ENCODE measurements at places on chromosomes 11 and 22.
A peak's percentile ranks its signal among the peaks of the same experiment; 100 is the strongest.

DNA sequence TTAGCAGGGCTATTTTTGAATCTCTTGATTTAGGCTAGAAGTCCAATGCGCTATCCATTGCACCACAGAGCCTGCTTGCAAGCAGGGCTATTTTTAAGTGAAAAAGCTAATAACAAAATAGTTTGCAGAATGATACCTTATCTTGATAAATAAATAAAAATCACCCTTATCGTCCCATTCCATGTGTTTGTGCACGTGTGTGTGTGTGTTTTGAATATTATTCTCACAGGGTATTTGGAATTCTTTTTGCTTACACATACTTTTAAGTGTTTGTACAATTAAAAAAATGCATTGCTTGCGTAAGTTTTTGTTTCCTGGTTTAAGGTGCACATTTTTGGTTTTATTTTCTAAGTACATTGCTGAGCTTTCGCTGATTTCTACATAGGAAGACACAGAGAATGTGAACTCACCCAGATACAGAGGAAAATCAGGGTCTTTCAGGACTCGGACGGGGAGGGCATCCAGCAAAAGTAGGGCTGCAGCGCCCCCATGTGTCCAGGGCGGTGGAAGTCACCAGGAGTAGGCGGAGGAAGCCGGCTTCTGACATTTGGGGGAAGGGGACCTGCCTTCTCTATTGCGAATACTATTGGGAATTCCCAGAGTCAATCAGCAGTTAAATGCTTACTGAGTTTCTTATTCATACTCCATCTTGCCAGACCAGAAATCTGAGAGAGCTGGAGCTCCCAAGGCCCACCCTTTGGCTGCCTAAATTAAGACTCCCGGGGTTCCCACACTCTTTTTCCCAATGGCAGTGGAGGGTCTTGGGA, 27.3 kb downstream of the SLC1A2 start:
- peak; percentile 78 for DNase-seq

- no peak for DNase-seq
These were observed 132.8 kb upstream of the NCAM1 start for GRCh38 chr11:112828421-112828820.

- no peak for DNase-seq
These were observed 23.6 kb upstream of the TMA7B start for GRCh38 chr22:39936523-39937145.

- DNase-seq: no peak
These were observed 69.4 kb downstream of the MCHR1 start for GRCh38 chr22:40748388-40749355.

DNA sequence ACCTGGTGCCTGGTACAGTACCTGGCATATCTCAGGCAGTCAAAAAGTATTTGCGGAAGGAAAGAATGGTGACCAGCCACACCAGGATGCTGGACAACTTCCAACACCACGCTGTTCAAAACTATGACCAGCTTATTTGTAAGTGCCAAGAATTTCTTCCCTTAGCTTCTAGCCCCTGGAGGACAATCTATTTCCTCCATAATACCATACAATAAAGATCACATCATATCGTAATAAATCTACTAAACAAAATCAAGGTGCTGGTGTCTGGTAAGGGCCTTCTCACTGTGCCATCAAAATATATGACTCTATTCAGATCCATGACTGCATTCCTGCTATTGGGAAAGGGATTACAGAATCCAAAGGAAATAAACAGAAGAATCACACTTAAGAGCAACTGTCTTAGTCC, 51.5 kb downstream of the ALG9 start:
- no peak for DNase-seq

DNA sequence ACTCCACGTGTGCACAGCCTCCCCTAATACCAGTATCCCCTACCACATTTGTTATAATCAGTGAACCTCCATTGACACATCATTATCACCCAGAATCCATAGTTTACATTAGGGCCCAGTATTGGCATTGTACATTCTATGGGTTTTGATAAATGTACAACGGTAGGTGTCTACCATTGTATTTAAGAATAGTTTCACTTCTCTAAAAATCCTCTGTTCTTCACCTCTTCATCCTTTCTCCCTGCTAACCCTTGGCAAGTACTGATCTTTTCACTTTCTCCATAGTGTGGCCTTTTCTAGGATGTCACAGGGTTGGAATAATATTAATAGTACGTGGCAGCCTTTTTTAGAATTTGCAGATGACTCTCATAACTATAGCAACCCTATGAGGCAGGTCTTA, 353.8 kb downstream of the DDX10 start:
- DNase-seq: no peak

DNA sequence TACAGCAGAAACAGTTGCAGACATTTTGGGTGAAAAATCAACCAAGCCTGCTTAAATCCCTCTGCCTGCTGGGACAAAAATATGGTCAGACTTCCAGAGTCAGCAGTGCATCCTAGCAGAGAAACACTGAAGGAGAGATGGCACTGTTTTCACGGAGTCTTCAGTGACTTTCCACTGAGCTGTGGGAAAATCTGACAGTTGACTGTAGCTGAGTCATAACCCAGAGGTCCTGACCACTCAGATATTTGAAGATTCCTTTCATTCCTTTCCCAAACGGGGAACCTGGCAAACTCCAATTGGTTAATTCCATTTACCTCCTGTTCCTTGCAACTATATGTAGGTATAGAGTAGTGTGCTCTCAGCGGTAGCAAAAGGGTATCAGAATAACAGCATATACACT, 20.9 kb upstream of the UPB1 start:
- DNase-seq: no peak

- DNase-seq: peak; percentile 70
These were observed at the start of gene PACS1 for GRCh38 chr11:66069715-66070603. Gene PACS1 (plus strand): TSS chr11:66070272. CDS start chr11:66070487, 215 bp downstream.

DNA sequence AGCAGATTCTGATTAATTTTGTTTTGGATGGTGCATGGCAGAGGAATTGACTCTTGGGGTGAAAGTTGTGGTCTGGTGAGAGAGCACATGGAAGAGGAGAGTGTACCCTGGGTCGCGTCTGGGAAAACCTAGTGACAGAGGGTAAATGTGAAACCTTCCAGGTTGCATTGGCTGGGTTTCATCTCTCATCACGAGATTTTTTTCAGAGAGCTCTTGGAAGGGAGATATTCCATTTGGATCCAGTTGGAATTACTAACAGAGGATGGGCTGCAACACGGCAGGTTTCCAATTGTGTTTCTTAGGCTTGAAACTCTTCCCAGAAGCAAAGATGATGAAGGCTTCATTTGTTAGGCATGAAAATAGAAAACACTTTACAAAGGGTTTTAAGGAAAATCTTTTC, 109.7 kb upstream of the MTMR2 start:
- DNase-seq: no peak

DNA sequence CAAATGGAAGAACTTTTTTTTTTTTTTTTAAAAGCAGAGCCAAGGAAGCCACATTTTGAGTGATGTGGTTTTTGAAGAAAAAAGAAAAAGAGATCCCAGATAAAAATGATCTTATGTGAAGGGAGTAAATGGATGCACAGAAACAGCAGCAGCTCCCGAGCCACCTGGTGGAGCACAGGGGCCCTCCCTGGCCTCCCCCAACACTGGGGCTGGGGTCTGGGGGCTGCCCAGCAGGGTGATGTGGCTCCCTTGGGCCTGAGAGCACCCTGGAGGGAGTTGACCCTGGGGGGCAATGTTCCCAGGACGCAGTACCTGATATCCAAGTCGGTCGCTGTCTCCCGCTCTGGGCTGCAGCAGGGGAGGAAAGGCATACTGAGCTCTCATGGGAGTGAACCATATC, 26.5 kb upstream of the KCNJ11 start:
- no peak for DNase-seq

DNA sequence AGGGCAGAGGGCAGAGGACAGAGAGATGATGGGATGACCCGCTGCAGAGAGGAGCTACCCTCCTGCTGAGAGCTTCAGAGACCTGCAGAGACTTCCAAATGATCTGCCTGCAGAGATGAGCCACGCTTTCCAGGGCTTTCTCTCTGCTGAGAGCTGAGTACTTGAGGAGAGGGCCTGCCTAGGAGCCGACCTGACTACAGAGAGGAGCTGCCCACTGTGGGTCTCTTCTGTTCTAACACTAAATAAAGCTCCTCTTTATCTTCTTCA, 45.9 kb upstream of the SC5D start:
- DNase-seq: no peak

- no peak for DNase-seq
These were observed 708.1 kb downstream of the NTM start for GRCh38 chr11:132078264-132079076.

DNA sequence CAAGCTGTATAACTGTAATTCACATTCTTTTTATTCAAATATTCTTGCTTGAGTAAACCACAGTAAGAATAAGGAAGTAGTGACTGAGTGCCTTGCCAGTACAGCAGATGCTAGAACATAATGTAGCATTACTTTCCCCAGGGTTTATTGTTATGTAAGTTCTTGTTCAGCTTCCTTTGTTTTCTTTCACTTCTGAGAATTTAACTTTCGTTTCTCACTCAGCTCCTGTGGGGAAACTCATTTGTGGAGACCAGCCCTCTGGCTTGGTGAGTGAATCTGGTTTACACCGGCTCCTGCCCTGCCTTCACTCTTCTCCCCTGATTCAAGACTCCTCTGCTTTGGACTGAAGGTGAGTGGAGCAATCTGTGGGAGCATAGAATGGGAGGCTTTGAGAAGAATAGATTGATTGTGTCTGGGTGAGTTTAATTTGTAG, at the start of gene TRIM22:
Gene TRIM22, plus strand, starts transcription at position 240 of the 433 bp plus-strand sequence. CDS start 6,443 bp downstream, outside the sequence.
- peak; percentile 42 for DNase-seq

DNA sequence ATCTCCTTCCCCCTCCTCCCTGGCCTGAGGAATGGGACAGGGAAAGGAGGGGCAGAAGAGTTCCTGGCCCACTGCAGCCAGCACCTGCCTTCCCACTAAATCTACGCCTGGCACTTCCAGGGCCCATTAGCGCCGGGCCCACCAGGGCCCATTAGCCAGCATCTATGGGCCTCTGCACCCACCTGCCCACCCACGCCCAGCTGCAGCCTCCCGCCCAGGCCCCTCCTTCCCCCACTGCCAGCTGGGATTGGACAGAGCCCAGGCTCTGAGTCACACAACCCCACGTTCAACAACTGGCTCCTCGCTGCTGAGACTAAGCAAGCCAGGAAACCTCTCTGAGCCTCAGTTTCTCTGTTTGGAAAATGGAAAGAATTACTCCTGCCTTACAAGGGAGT, 48.7 kb downstream of the CYTH4 start:
- no peak for DNase-seq

DNA sequence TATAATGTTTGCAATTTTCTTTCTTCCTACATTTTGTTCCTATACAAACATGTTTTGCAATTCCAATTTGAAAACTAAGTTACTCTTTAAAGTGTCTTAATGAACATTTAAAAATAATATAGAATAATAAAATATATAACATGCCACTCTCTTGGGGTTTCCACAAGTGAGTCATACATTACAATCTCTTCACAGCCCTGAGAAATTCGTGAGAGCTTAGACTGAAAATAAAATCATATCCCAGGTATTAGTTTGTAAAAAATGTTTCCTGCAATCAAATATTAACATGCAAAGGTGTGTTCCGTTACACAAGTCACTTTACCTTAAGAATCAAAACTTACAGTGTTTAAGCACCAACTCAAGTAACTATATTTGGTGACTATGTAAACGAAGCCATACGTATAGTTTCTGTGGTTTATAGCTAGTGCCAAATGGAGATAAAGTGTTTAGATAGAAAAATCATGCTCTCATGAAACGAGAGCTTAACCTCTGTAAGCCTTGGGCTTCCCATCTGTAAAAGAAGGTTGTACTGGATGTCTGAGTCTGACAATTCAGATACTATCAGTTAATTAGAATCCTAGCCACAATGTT, 253.6 kb upstream of the ANO3 start:
- no peak for DNase-seq

GRCh38 chr11:90310210-90310609, 87.4 kb upstream of the CHORDC1 start:
- DNase-seq: no peak

Measured in stimulated activated naive CD4-positive, alpha-beta T cell treated with Interleukin-2 at 50 U/mL for 16 hours (primary cell).